ENCODE measurements at places on chromosomes 7 and 10. TPM values are rescaled to one million over a fixed set of nuclear protein-coding genes. Genes with fewer than 3 reads are reported as not detected.

PHYHIPL gene
- 0.31 TPM for total RNA-seq

GRCh38 chr7:34133356-34133982 lies 228.1 kb downstream of the BMPER start:
- H3K4me1 ChIP-seq = peaks cover 7% of the 10 kb centered on the region
- H3K27ac ChIP-seq = no peak overlapping the region
- no peaks in the 10 kb centered on the region for H3K36me3 ChIP-seq
- DNase-seq = peak; percentile 68
- no peaks in the 10 kb centered on the region for H3K27me3 ChIP-seq

- no peak overlapping the region for H3K27ac ChIP-seq
- no peak for DNase-seq
- H3K4me3 ChIP-seq = no peak overlapping the region
- no peaks in the 10 kb centered on the region for H3K27me3 ChIP-seq
Measured at GRCh38 chr10:27188897-27189296, 33.7 kb downstream of the MASTL start.

- no peak overlapping the region for H3K4me3 ChIP-seq
- peak; percentile 43 for DNase-seq
- no peaks in the 10 kb centered on the region for H3K27me3 ChIP-seq
Measured at GRCh38 chr7:45026984-45027773, 27.2 kb downstream of the CCM2 start.

DNA sequence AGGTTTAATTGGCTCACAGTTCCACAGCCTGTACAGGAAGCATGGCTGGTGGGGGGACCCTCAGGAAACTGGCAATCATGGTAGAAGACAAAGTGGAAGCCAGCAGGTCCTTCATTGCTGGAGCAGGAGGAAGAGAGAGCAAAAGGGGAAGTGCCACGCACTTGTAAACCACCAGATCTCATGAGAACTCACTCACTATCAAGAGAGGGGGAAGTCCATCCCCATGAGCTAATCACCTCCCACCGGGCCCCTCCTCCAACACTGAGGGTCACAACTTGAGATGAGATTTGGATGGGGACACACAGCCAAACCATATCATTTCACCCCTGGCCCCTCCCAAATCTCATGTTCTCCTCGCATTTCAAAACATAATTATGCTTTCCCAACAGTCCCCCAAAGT lies 171.9 kb upstream of the CACNA2D1 start:
- no peak overlapping the region for H3K27ac ChIP-seq
- no peaks in the 10 kb centered on the region for H3K36me3 ChIP-seq

All from muscle of leg (tissue), 16 donors.